ENCODE measurements at places on chromosomes 3 and 15.

DNA sequence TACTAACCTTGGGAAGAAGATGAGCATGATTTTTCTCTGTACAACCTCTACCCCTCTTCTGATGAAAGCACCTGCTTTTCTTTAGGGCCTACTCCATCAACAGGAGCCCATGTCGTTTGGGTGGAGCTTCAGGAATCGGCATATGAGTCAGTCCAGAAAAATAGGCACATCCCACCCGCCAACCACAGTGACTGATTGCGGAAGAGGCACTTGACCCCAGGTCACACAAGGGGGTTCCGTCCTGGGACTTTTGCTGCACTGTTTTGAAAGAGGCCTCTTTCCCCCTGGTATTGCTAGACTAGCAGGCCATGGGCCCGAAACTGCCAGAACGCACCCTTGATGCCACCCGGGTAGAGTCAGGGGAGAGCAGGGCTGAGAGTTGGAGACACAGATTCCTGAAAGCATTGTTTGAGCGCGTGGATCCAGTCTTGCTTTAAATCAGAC lies 19.3 kb upstream of the NRROS start:
- no peak for DNase-seq

DNA sequence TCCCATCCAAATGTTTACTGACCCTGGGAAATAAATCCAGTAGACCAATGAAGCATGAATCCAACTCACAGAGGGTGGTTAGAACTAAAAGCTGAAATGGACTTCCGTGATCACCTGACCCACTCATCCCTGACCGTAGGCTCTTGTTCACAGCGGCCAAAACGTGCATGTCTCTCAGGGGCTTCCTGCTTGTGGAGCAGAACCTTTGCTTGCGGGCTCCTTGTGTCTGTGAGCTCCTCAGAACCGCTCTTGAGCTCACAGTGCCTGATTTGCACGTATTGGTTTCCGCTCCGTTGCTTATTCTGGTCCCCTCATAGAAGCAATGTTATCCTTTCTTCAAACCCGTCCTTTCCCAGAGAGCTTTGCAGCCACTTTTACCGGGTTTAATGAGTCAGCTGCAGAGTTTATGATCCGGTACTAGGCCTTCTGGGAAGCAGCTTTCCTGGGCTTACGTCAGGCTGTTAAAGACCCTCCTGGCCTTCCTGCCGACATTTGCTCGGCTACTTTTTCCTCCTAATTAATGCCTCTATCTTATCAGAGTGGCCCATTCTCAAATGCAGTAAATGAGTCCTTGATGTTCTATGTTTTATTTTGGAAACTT lies 35.4 kb downstream of the LIPC start:
- no peak for DNase-seq

- no peak for DNase-seq
Observed at GRCh38 chr3:129549805-129550204, 6.8 kb downstream of the H1-8 start.

GRCh38 chr15:39699516-39700374 lies 82.9 kb downstream of the FSIP1 start:
- DNase-seq = no peak

DNA sequence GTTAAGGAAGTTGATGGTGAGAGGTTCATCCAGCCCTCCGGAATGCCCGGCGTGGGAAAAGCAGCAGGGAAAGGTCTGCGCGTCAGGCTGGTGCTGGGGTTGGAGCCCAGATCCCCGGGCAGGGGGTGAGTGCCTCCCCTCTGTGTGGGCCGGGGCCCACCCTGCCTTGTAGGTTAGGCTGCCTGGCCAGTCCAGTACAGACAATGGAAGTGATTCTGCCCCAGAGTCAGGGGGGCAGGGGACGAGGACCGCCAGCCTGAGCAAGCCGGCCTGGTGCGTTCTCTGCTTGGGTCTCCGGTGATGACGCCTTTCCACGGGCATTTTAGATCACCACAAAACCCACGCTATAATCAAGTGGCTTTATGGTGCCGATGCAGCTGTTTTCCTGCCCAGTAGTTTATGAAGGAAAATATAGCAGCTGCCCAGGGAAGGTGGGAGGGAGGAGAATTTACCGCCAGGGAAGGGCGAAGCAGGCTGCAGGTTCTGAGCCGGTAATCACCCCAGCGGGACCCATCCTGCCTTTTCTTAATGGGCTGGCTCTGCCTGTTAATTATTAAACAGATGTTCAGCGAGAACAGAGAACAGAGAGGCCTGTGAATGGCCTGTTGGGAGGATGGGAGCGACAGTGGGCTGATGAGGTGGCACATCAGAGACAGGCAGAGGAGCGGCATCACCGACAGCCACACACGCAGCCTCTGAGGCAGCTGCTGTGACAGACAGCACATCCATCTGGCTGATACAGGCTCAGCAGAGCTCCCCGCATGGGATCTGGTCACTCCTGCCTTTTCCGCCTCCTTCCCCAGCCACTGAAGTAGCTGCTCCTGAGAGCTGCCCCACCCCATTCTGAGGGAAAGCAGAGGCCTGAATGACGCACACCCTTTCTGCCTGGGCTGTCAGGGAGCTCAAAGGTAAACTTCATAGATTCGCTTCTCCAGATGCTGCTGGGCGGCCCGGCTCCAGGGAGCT lies 35.2 kb downstream of the BDH1 start:
- peak; percentile 80 for DNase-seq

DNA sequence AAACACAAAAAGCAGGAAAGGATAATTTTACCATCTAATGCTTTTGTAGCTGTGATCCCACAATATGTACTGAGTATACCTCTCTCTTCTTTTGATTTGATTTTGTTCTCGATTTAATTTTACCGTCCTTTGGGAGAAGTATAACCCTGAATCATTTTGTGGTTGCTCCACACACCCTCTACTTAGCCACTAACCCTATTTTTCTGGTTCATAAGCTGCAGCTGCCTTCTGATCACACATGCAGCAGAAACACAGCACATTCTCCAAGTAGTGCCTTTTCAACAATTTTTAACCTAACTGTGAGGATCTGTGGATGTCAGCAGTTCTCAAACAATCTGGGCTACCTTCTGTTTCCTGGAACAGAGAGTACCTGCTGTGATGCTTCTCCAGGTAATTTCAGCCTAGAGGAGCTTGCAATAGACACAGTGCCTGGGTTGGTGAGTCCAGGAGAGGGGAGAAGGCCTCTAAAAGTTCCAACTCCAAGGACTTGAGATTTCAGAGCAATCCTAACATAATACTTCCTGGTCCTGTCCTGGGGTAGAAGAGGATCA lies 40.3 kb downstream of the HGD start:
- no peak for DNase-seq

DNA sequence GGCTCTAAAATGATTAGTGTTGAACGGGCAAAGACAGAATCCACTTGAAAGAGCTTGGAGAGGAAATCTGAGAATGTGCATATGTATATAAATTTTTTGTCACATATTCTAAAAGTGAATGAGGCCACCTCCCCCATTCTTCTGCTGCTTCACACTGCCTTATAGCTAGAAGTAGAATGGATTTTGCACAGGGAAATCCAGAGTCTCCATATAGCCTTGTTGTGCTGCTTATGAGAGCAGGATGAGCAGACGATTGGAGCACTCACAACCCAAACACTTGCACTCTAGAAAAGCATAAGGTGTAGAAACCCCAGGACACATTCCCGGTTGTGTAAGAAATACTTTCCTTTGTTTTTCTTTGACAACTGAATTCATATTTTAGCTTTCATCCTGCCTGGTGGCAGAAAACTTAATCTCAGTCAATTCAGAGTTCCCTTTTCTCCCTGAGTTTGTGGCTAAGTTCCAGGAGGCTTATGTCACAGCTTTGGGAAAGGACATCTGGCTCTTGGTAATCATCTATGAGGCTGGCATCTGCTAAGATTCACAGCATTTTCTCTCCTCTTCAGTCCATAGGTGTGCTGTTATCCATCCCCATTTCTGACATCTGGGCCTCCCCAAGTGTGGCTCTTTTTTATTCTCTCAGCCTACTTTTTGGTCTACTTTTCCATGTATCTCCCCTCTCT lies 188.4 kb upstream of the PFN2 start:
- no peak for DNase-seq

GRCh38 chr15:72237029-72237852 lies 6.3 kb upstream of the PKM start:
- DNase-seq = no peak

DNA sequence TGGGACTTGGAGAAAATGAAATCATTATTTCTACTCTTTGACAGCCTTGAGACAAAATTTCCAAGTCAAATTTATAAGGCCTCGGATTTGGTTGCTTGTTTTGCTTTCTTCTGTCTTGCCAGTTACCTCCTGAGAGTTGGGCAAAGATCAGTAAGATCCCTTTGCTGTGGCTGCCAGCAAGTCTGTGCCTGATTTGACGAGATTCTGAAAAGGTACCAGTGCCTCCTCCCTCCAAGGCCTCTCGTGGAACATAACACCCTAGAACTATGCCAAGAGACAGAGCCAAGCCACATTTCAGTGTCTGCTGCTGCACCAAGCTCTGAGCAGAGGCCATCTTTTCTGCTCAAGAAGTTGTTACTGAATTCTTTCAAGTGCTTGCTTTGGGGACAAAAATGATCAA lies 61.0 kb downstream of the GTPBP8 start:
- no peak for DNase-seq

GRCh38 chr3:45135959-45136358 lies 10.2 kb downstream of the CDCP1 start:
- no peak for DNase-seq

DNA sequence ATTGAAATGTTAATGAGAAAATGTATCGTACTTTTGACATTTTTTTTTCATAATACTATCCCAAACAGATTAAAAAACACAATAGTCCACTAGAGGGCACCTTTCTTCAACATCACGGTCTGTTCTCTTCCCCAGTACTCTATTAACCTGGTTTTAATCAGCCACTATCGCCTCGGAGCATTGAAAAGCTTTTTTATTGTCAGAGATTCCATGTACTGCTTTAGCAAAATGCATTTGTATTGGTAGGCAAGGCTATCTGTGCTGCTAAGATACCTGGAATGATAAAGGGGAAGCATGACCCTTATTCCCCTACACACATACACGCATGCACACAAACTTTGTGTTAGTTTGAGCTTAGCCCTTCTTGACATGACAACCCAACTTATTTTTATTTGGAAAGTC lies 160.1 kb upstream of the IL12A start:
- DNase-seq = peak; percentile 25

DNA sequence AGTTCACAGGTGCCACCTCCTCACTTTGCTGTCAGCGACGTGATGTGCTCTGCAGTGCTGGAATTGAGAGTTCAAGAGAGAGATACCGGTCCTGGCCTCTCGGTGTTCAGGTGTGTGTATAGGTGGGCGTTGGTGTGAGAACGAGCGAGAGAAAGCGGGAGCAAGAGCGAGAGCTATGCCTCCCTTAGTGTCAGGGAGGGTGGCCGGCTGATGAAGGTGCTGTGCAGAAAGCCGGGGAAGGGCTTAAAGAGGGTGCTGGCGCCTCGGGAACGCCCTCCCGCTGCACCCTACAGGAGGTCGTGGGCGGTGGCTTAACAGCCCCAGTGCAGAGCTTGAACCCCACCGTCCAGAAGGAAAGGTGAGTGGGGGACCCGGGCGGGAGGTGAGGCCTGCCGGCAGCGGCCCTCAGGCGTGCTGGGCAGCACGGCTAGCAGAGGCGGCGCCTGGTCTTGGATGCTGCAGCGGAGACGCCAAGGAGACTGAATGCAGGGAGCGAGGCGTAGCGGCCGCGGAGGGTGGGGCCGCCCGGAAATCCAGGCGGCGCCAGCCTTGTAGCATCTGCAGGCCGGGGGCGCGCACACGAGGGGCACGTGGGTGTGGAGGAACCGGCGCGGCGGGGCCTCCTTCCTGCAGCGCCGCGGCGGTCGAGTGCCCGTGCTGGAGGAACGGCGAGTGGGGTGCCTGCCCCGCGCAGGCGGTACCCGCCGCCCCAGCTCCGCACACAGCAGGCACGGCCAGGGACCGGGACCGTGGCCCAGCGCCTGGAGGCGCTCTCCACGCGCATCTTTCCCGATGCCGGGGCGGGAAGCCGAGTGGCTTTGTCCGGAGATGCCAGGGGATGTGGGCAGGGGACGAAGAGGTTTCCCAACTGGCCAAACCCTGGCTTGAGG lies 246.8 kb upstream of the TOPAZ1 start:
- no peak for DNase-seq

DNA sequence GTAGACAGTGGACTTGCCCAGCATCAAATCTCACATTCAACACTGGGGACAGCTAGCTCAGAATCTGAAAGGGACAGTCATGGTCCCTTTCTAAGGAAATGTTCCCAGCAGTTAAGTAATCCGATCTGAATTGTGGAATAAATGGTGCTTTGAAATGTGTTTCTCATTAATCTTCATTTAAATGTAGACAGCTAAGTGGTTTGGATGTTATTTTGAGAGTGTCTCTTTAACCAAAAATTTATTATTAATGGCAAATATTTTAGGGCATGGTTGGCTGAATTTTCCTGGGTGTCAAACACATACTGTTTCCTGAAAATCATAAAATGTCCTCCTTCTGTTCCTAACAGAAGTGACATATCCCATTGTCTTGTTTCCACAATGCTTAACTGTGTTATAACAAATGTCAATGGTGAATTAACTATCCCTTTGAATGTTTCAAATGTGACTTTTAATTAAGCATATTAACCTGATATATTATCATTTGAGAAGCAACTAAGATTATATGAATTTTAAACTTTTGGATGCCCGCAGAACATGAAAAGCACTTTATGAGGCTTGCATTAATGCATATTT lies 210.8 kb downstream of the CHST2 start:
- DNase-seq = no peak

- DNase-seq = no peak
Observed at GRCh38 chr3:99186016-99186415, 284.5 kb upstream of the DCBLD2 start.

GRCh38 chr3:167445491-167445890 lies 28.4 kb downstream of the SERPINI2 start:
- no peak for DNase-seq

DNA sequence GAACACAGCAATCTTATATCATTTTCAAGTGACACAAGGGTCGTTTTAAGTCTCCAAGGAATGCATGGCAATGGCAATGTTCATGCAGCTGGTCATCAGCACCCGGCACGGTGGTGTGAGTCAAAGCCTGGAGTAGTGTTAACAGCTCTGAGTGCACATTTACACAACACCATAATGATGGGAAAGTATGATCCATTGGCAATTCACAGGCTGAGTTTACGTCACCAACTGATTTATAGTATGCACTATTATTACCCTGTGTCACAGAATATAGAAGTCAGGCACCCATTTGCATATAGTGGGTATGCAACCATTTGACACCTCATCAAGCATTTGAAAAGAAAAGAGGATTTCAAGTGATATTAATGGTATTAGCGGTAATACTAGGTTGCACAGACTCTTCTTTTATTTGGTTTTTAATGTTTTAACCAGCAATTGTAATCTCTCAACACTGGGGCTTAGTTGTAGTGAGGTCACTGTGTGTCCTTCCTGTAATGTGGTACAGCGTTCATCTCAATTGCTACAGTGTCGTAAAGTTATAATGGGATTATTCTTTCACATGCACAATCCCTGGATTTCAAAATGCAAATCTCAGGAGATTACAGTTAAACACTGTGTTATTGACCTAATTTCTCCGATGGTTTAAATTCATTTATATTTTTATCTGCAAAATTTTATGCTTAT lies 113.8 kb downstream of the C3orf38 start:
- peak; percentile 13 for DNase-seq

DNA sequence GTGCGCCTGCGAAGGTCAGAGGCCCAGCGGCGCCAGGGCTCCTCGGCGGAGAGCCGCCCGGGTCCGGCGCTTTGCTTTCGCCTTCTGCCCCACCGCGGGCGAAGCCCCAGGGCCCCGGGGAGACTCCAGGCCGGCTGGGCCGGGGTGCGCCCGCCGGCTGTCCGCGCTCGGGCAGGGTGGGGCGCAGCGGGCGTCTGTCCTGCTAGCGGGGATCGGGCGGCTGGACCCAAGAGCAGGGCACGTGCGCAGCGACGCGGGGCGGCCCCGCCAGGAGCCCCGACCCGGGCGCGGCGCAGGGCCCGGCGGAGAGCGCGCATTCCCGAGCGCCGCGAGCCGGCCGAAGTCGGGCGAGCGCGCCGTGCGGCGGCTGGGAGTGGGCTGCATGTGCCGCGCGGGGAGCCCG lies 569 bp upstream of the ALDH1A3 start:
- no peak for DNase-seq

Measured in D721Med (cell line).